NCI-H345 (cell line): ENCODE measurements at places on chromosomes 12 and 14.

DNA sequence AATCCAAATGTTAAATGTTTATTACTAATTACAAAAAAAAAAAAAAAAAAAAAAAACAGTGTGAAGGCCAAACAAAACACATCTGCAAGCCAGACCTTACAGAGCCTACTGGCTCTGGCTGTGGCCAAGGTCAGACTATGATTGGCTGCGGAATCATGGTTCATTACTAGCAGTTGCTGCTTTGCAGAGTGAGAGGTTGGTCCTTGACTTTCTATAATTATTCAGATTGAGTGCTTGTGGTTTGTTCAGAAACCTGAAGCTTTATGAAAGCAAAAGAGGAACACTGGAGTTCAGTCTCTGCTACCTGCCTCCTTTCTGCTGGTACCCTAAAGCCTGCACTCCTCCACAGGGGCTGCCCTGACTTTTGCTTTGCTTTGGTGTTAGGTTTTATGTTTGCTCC lies 550.9 kb downstream of the BCL11B start:
- DNase-seq, result no peak

GRCh38 chr12:26717757-26718156 lies 115.2 kb downstream of the ITPR2 start:
- DNase-seq, result no peak

- DNase-seq, result no peak
Observed at GRCh38 chr14:65281991-65282895, 130.3 kb upstream of the FUT8 start.

DNA sequence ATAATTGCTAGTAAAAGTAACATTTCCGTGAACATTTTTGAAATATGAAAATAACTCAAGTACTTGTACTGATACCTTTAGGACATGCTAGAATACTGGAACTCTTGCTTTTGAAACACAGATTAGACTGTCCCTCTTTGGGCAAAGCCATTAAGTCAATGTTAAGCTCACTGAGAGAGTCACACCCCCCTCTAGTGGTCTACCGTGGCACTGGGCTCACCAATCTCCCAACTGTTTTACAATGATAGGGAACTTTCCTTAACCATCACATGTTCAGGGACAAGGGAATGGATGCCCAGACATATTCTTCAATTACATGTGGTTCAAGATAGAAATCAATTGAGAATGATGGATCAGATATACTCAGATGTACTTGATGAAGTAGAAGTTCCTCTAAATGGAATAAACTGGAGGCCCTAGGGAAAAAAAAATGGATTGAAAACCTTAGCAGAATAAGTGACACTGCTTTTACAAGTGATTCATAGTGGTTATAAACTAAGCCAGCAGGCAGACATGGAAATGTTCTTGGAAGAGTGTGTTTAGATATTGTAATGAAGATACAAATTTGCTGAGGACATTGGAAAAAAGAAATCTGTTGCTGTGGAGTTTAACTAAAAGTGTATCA lies 17.8 kb downstream of the NANOG start:
- peak; percentile 13 for DNase-seq

- DNase-seq, result no peak
Observed at GRCh38 chr12:80659512-80660063, 47.8 kb upstream of the MYF6 start.

DNA sequence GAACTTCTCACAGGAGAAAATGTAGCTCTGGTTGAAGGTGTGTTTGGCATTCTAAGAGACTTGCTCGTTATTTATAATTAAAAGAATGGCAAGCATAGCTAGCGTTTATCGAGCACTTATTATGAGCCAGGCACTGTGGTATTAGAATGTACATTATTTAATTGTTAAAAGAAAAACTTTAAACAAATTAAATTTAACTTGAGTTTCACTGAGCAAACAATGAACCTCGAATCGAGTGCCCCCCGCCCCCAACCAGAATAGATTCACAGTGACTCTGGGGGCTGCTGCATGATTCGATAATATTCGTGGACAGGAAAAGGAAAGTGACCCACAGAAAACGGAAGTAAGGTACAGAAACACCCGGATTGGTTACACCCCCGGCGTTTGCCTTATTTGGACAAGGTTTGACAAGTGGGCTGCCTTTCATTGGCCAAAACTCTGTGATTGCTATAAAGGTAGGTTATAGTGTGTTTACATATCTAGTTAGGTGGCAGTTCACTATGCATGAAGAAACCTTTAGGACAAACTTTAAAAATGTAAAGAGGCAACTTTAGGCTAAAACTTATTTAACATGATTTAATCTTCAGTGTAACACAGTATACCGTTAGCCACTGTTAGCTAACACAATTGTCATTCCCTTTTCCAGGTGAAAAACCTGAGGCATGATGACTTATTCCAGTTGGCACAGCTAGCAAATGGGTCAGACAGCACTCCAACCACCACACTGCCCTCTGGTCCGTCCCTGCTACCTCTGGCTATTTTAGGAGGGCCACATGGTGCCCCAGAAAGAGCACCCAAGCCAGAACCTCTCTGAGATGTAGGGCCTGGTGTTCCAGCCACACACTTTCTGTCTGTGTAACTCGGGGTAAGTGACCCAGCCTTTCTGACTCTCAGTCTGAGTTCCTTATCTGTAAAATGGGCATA lies 7.1 kb downstream of the SCNN1A start:
- no peak for DNase-seq

GRCh38 chr14:31038521-31039166 lies 12.5 kb upstream of the STRN3 start:
- DNase-seq, result no peak

- peak; percentile 48 for DNase-seq
Observed at GRCh38 chr14:70808416-70809224, 693 bp downstream of the MAP3K9 start.

GRCh38 chr12:64633940-64634337 lies 23.6 kb downstream of the RASSF3 start:
- DNase-seq, result no peak

GRCh38 chr14:63501429-63501828 lies 41.7 kb downstream of the PPP2R5E start:
- DNase-seq, result no peak

DNA sequence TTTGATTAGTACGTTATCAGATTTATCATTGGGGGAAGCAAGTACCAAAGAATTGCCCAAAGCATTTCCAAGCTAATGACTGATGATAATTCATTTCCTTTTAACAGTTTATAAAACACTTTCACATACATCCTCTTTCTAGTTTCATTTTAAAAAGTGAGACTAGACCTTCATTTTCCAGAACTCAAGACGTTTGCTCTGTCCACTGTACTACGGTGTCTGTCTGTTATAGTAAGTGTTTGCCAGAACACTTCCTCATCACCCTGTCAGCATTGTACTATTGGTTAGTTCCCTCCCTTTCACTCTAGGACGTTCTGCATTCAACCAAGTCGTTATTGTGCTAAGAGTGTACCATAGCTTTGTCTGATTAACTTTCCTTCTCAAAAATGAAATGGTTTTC lies 81.7 kb upstream of the TMEM263 start:
- no peak for DNase-seq

- no peak for DNase-seq
Observed at GRCh38 chr12:1927751-1928351, 9.4 kb upstream of the CACNA2D4 start.

GRCh38 chr14:67557118-67557517 lies 24.0 kb downstream of the PLEKHH1 start:
- no peak for DNase-seq

- no peak for DNase-seq
Observed at GRCh38 chr14:81042438-81042837, 87.0 kb downstream of the TSHR start.

DNA sequence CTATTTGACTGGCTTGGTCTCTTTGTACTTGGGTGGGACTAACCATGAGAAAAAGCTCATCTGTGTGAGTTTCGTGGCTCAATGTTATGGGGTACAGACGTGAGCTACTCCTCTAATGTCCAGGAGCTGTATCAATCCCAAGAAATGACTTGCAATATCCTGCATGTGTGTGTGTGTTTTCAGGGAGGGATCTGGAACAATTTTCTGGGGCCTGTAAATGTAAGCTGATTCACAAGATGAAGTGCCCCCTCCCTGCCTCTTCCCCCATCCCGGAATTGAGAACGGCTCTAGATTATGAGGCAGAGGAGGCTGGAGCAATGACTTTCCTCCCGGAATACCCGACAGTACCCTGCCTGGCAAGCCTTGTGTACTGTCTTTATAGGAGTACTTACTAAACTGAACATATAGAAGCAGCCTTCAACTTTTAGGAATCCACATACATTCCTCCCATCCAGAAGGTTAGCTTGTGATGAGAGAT lies 53.9 kb downstream of the TMX1 start:
- DNase-seq, result no peak

DNA sequence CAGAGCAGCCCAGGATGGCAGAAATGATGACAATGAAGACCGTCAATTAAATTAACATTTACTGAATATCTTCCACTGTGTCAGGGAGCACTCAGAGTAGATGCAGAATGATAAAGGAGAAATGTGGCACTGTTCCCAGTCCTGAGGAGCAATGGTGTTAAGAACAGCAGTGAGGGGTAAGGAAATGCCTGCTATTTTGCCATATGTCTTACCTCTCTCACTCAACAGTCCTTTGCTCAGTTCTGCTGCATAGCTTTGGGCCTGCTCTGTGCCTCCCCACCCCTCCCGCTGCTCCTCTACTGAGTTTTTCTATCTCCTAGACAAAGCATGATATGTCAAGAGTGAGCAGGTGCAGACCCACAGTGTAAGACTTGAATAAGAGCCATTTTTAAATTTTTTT lies 318.8 kb downstream of the NAV3 start:
- DNase-seq, result peak; percentile 90

- no peak for DNase-seq
Observed at GRCh38 chr14:90281261-90281660, 24.9 kb downstream of the PSMC1 start.

DNA sequence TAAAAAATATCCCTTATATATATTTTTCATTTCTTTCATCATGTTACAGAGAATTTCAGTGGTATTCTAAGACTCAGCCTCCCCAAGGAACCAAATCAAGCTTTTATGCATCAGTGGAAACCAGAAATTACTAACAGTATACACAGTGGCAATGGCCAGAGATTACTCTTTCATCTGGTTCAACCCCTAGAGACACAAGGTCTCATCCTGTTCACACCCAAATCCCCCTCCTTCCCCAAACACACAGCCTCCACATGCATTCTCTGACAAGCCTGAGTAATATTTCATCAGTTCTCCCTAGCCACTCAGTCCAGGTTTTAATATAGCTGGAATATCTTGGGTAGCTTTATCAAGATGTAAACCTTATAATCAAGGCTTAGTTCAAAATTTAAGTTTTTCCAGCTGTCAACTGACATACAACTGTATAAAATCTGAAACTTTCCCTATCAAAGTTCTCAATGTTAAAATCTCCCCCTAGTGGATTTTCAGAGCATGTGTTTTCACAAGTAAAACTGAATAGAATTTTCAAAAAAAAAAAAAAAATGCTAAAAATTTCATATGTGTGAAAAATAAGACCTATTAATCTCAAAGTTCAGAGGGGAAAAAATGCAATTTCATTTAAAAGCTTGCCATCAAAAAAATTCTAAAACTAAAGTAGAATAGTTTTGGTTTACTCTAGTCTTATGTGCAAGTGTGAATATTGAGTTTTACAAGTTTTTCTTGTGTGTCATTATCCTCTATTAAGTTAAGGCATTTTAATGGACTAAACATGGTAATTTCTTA lies 10.5 kb upstream of the SSTR1 start:
- DNase-seq, result no peak

- no peak for DNase-seq
Observed at GRCh38 chr14:58584383-58584782, 53.4 kb upstream of the DACT1 start.

DNA sequence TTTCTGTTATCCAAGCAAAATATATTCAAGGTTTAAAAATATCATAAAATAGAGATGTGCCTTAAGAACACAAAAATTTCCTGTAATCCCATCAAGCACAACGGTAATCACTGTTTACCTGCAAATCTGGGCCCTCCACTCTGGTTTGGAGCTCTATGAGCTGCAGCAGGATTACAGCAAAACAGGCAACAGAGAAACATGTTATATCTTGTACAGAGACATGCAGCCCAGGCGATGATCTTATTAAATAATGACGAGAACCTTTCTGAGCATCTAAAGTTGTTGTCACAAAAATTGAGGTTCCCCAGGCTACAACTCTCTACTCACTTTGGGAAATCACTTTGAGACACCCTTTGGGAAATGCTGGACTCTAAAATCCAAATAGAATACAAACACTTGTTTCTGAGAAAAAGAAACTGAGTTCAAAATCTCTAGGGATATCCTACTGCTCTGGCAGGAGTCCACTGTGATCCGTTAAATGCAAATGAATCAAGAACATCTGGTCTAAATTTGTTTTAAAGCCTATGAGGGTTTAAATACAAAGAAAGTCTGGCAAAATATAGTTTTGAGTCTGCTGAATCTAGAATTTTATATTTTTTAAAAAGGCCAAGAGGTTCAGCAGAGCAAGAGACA lies 36.3 kb downstream of the STON2 start:
- DNase-seq, result no peak

GRCh38 chr14:53570411-53571387 lies 385.9 kb downstream of the BMP4 start:
- DNase-seq, result no peak
